Hypothalamus (tissue), 51 donors: ENCODE measurements at places on chromosomes 4 and X.

- DNase-seq = no peak
Observed at GRCh38 chrX:105821471-105822121, 743 bp upstream of the NRK start.

DNA sequence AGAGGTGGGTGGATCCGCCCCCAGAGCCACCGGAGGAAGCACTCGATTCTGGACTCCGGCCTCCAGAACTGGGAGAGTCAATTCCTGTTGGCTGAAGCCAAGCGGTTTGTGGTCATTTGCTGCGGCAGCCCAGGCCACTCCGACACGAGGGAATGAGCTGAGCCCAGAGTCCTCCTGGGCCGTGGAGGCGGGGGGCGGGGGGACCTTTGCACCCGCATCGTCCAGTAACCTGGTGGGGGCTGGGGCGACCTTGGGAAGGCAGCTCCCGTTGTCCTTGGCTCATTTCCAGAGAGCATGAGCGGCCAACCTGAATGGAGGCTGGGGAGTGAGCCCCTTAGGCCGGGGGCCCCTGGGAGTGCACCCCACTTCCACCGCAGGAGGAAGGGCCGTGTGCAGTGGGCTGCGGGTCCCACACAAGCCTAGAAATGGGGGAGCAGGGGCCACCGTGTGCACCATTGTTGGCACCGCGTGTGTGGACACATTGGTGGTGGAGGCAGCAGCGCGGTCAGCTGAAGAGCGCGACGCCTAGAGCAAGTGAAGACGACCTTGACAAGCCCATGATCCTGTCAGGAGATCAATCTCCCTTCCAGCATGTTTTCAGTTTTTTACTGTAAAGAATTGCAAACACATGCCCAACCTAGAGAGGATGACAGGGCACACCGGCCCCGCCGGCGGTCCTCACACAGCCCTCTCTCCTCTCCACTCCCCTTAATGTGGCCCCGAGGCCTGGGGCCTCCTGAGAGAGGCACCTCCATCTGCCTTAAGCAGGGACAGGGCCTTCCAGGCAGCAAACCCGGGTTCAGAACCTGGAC lies 19.9 kb upstream of the DUSP9 start:
- no peak for DNase-seq

GRCh38 chr4:145812919-145813318 lies 125.7 kb downstream of the ZNF827 start:
- no peak for DNase-seq

GRCh38 chr4:56619816-56620215 lies 61.3 kb downstream of the HOPX start:
- no peak for DNase-seq

- no peak for DNase-seq
Observed at GRCh38 chr4:78496021-78496643, 55.4 kb upstream of the ANXA3 start.
